ENCODE measurements at places on chromosomes 6 and 20. TPM values are rescaled to one million over a fixed set of nuclear protein-coding genes. Genes with fewer than 3 reads are reported as not detected.

Gene CRYBG1
- 45.2 TPM for polyA plus RNA-seq

Gene SLC22A23
- 12.5 TPM for polyA plus RNA-seq

Gene ASIP
- not detected for polyA plus RNA-seq

Gene TSPO2
- not detected for polyA plus RNA-seq

Gene RSPO3
- polyA plus RNA-seq = 1.9 TPM

Gene MICAL1
- polyA plus RNA-seq = 17.6 TPM

Gene TBXT
- polyA plus RNA-seq = not detected

Gene RPN2
- 101 TPM for polyA plus RNA-seq

Gene ADAM33
- polyA plus RNA-seq = 27.3 TPM

Gene TPD52L2
- polyA plus RNA-seq = 82.0 TPM

Gene KIF13A
- polyA plus RNA-seq = 7.7 TPM

Gene FOXC1
- 2.3 TPM for polyA plus RNA-seq

Gene OR12D1
- not detected for polyA plus RNA-seq

Gene COL12A1
- 9.5 TPM for polyA plus RNA-seq

Gene PRND
- polyA plus RNA-seq = not detected

Gene PARD6B
- polyA plus RNA-seq = 1.6 TPM

Gene SPATA25
- polyA plus RNA-seq = 0.96 TPM

Gene BANF2
- not detected for polyA plus RNA-seq

Gene PROKR2
- not detected for polyA plus RNA-seq

Gene RGL2
- polyA plus RNA-seq = 134 TPM

Gene QKI
- 5.6 TPM for polyA plus RNA-seq

Gene SNX21
- polyA plus RNA-seq = 9.3 TPM

Gene LAMA2
- polyA plus RNA-seq = 0.67 TPM

Gene MYLK4
- polyA plus RNA-seq = 0.75 TPM

Gene SMOC2
- polyA plus RNA-seq = 14.4 TPM

Data from esophagus (tissue), 2 donors.